ENCODE measurements at places on chromosomes 1 and 21. TPM values are rescaled to one million over a fixed set of nuclear protein-coding genes. Genes with fewer than 3 reads are reported as not detected.

The MRAP gene
- not detected for total RNA-seq

The ADAMTS5 gene
- 2.4 TPM for total RNA-seq

The LELP1 gene
- total RNA-seq: not detected

The C1QB gene
- total RNA-seq: not detected

The ATP13A2 gene
- total RNA-seq: 87.8 TPM

The OBSCN gene
- 20.6 TPM for total RNA-seq

The IL19 gene
- total RNA-seq: not detected

Data from epithelial cell of proximal tubule (primary cell).